ENCODE measurements at places on chromosomes 5 and 9. TPM values are rescaled to one million over a fixed set of nuclear protein-coding genes. Genes with fewer than 3 reads are reported as not detected.

Gene C8G
- 1.0 TPM for polyA plus RNA-seq

Gene KCNN2
- polyA plus RNA-seq: 1.2 TPM

Gene HMGCS1
- polyA plus RNA-seq: 34.7 TPM

Gene NCS1
- polyA plus RNA-seq: 2.3 TPM

Gene ADAMTS19
- not detected for polyA plus RNA-seq

Gene SLC6A19
- not detected for polyA plus RNA-seq

Gene BARHL1
- not detected for polyA plus RNA-seq

Gene EIF4E1B
- polyA plus RNA-seq: not detected

Gene WHRN
- polyA plus RNA-seq: 0.37 TPM

DNA sequence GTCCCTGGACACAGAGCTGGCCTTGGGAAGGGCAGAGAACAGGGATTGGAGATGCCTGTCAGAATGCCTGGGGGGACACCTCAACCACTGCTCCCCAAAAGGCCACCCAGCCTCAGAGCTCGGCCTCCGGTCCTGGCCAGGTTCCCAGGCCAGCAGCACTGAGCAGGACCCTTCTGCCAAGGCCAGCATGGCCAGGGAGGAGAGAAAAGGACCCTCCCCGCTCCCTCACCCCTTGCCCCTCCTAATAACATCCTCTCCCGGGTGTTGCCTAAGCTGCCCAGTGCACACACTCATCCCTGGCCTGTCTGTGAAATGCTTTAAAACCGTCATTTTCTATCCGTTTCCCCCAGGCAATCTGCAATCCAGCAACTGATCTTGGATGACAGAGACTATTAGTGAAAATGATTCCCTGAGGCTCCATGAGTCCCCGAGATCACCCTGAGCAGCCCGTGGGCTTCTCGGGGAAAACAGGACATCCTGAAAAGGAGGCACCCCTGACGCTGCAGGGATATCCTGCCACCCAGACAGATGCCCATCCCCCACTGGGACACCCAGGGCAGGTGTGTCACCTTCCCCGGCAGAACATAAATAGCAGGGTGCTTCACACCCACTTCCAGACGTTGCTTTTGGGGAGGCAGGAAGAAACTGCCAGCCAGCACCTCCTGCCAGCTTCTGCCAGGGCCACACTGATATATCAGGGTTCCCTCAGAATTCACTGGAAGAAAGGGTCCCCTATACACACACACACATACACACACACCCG, 75.3 kb downstream of the ADAMTS2 start:
- DNase-seq: peak; percentile 8

GRCh38 chr5:151862811-151863472, 61.7 kb downstream of the GLRA1 start:
- DNase-seq: no peak

DNA sequence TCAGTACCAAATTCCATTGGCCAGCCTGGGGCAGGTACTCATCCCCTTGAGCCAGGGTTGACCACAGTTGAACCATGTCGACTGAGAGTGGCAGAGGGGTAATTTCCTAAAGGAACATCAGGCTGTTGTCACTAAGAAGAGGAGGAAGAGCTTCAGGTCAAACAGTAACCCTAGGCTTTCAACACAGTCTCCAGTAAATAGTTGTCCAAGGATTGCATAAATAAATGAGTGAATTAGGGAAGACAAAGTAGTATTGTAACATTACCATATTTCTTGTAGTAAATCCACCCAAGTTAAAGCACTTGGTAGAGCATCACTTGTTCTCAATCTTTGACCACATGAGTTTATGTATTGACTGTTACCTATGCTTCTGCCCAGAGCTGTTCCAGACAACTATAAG, 7.4 kb downstream of the PSAT1 start:
- no peak for DNase-seq

DNA sequence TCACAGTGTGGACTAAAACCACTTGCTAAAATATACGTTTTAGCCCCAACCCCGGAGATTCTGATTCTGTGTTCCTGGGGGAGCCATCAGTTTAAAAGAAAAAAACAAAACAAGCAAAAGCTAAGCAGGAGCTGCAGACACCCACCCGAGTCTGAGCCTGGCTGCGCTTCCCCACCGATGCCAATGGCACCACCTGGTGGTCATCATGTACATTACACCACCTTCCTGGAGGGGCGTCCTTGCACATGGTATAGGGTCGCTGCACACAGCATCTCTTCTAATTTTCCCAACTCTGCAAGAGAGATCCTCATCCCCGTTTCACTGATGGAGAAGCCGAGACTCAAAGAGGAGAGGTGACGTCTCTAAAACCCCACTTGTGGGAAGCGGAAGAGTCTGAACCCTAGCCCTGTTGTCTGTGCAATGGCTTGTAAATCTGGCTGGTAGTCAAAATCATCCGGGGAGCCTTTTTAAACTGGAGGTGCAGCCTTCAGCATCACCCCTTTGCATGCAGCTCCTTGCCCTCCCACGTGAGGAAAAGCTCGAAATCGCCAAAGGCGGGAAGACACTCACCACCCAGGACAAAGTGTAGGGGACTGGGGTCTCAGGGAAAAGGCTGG, 23.1 kb upstream of the CNOT6 start:
- DNase-seq: peak; percentile 46

GRCh38 chr9:27019589-27019988, 14.1 kb upstream of the LRRC19 start:
- DNase-seq: no peak

DNA sequence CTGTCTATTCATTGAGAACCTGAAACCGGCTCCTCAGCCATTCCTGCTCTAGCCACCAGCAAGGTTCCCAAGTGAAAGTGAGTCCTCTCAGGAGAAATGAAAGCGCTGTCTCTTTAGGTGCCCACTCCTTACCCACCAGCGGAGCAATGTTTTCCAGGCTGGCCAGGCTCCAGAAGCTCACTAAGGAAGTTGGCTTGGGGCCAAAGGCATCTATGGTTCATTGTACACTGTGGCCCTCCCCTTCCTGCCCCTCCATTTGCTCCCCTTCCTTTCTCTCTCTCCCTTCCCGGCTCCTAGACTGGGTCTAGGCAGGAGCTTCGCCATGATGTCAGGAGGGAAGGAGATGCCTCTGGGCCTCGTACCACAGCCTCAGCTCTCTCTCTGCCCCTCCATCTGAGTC, 1.1 kb upstream of the GABRP start:
- DNase-seq: peak; percentile 30

DNA sequence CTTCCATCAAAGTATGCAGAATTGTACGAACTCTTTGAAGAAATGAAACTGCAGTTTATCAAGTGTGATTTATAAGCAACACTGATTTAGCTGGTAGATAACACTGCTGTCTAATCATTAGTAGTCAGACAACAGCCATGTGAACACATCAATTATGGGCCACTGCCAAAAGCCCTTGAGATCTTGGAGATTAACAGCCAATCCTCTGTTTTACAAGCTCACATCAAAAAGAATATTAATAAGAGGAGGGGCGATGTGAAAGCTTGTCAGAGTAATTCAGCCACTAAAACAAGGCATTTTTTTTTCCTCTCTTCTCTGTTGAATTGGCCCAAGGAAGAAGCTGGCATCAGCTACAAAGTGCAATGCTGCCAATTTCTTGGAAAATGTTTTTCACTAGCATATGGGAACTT, 28.1 kb downstream of the ZNF608 start:
- no peak for DNase-seq

DNA sequence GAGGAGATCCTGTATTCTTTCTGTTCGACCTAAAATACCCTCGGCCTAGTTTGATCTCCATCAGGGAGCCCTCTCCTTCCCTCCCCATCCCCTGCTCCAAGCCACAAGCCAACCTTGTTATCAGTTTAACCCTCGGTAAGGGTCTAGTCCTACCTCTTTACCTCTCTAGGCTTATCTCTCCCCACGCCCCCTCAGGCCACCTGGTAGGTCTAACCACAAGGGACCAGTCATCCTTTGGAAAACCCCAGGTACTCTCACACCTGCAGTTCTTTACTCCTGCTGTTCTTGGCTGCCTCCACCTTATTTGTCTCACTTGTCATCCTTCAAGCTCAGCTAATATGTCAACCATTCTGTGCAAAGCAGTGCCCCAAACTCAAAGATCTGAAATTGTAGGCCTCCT, 78.7 kb downstream of the RAD23B start:
- no peak for DNase-seq

DNA sequence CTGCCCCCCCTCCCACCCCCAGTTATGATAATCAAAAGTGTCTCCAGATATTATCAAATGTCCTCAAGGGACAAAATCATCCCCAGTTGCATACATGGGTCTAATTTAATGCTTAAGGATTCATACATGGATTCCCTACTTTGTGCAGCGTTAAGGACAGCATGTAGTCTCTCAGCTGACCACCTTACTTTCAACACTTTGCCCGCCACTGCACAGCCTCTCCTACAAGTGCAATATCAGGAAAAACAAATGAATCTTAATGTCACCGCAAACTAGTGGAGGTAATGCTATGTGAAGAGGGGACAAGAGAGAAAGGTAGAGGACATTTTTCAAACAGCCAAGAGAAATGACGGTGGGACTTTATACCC, 78.6 kb downstream of the TLE1 start:
- DNase-seq: no peak

- DNase-seq: no peak
Measured at GRCh38 chr5:120913396-120913795, 449.3 kb downstream of the PRR16 start.

DNA sequence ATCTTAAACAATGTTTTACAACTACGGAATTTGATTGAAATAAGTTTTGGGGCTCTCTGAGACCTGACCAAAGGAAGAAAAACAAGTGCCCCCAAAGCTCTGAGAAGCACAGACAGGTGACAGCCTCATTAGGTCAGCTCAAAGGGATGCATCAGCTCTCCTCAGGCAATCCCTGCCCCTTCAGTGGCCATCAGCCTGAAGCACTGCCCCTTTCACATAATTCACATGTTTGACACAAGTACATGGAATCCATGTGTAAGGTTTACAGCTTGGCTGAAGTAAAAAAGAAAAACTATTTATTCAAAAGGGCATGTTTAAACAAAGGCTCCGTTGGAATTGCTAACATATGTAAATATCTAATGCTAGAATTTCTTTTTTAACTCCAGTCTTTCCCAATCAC, 56.3 kb downstream of the TSSK1B start:
- DNase-seq: no peak

GRCh38 chr9:29751226-29751625, 2177.9 kb upstream of the C9orf72 start:
- no peak for DNase-seq

DNA sequence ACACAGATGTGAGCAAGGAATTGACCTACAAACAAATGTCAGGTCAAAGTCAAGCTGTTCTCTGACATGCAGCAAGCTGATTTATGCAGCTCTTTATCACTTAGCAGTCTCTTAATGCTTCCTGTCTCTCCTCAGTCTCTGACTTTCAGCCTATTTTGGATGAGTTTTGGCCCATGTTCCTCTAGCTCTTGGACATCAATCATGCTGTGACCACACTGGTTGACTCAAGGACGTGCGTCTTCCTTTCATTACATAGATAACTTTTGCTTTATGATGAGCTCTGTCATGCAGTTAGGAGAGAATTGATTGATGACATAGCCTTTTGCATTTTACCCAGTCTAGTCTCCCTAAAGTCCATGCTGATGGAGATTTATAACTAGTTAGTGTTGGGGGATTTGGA, 9.4 kb upstream of the REEP5 start:
- DNase-seq: no peak

- DNase-seq: no peak
Measured at GRCh38 chr9:75455444-75455921, 367.2 kb downstream of the OSTF1 start.

Data from heart left ventricle (tissue), 16 donors.